Esophagus muscularis mucosa (tissue), 4 donors: ENCODE measurements at places on chromosomes 13 and 19. TPM values are rescaled to one million over a fixed set of nuclear protein-coding genes. Genes with fewer than 3 reads are reported as not detected.

IGFLR1 gene
- total RNA-seq = 8.1 TPM

DNA sequence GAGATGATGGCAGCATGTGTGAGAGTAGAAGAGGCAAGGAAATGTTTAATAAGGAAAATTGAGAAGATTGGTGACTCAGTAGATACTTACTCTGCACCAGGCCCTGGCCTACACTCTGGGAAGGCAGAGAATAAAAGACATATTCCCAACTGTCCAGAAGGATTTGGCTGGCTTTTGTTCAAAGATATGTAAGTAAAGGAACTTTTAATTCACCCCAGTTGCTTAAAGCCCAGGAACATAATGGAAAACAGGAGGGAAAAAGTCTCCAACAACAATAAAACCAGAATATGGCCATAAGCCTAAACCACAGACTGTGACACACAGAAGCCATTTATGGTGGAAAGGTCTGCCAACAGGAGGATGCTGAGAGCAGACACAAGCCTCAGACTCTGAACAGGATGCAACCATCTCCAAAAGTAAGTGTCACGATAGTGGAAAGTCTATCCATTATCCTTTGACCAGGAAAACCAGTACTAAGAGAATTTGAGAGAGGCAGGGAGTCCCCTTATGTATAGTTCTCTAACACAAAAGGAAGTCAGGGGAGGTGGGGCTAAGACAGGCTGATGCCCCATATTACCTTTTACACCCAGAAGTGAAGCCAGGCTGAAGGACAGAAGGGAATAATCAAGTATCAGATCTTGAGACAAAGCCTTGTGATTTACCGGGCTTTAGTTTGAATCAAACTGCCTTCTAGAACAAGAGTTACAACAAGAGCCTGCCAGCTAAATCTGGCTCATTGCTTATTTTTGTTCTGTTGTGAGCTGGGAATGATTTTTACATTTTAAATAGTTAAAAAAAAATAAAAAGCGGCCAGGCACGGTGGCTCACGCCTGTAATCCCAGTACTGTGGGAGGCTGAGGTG is 169.5 kb upstream of the STARD13 start:
- H3K4me3 ChIP-seq = no peak overlapping the region
- H3K27me3 ChIP-seq = no peaks in the 10 kb centered on the region
- DNase-seq = no peak
- H3K27ac ChIP-seq = peak overlapping the region; percentile 8
- H3K4me1 ChIP-seq = peaks cover 32% of the 10 kb centered on the region
- no peaks in the 10 kb centered on the region for H3K36me3 ChIP-seq

DNA sequence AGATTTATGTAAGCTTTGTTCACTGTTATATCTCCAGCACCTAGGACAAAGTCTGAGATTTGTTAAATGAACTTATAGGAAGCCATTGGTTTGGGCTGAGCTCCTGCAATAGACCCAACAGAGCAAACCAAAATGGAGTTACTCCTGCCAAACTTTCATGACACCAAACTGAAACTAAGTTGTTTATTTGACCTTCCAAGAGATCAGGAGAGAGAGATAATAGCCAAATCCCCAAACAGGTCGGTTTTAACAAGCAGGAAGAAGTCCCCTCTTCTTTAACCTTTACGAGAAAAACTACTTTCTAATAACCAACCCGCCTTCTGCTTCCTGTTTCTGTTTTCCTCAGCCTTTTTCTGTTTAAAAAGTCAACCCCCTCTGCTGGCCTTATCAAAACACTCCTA is 54.9 kb upstream of the ATP12A start:
- no peak overlapping the region for H3K4me3 ChIP-seq
- H3K4me1 ChIP-seq = no peaks in the 10 kb centered on the region
- H3K27ac ChIP-seq = peak overlapping the region; percentile 60
- DNase-seq = no peak

LGALS7 gene
- total RNA-seq = not detected

DNA sequence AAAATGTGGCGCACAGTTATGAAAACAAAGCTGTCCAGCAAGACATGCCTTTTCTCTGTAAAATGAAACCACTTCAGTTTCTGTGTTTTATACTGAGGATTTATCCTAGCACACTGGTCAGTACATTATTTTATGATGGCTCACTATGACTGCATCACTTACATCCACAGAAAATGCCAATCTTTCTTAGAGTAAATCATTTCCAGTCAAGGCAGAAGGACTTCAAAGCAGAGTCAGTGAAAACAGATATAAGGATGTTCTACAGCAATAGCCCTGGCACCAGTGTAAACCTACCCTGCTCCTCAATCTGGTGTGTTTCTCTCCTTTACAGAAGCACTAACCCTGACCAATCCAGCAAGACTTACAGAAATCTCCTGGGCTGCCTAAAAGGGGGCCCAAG is 473.5 kb downstream of the GPC6 start:
- no peaks in the 10 kb centered on the region for H3K36me3 ChIP-seq
- no peak overlapping the region for H3K4me3 ChIP-seq
- no peak overlapping the region for H3K27ac ChIP-seq
- no peaks in the 10 kb centered on the region for H3K4me1 ChIP-seq

GRCh38 chr19:6298413-6298812 is 18.6 kb upstream of the MLLT1 start:
- no peaks in the 10 kb centered on the region for H3K4me1 ChIP-seq
- no peaks in the 10 kb centered on the region for H3K36me3 ChIP-seq
- H3K27ac ChIP-seq = no peak overlapping the region
- no peak overlapping the region for H3K4me3 ChIP-seq
- no peaks in the 10 kb centered on the region for H3K27me3 ChIP-seq
- no peak for DNase-seq
